Activated CD4-positive, alpha-beta memory T cell treated with anti-CD3 and anti-CD28 coated beads, Interleukin-2, amount 10 ng/mL, durations not matched to agents 7 days and 5 days (primary cell): ENCODE measurements at places on chromosomes 7 and 10. TPM values are rescaled to one million over a fixed set of nuclear protein-coding genes. Genes with fewer than 3 reads are reported as not detected.

GRCh38 chr10:5283305-5284158 is 81.2 kb upstream of the UCN3 start:
- DNase-seq, result peak; percentile 73

GRCh38 chr10:128664729-128665128 is 538.5 kb upstream of the MKI67 start:
- DNase-seq, result no peak

DNA sequence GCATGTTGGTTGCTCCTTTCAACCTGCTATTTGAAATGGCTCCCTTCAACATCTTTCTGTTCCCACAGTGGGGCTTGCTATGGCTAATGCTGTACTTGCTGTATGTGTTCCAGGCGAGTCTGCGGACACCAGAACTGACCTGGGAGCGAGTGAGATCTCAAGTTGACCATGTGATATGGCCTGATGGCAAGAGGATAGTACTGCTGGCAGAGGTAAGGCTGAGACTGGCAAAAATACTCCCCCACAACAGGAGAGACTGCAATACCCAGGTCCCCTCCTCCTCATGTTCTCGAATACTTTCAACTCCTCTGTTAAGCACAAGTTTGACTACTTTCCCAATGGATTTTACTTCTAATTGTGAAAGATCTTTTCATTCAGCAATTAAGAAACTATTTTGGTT is 11.5 kb upstream of the STRIP2 start:
- no peak for DNase-seq

Gene SLC16A12
- not detected for total RNA-seq

DNA sequence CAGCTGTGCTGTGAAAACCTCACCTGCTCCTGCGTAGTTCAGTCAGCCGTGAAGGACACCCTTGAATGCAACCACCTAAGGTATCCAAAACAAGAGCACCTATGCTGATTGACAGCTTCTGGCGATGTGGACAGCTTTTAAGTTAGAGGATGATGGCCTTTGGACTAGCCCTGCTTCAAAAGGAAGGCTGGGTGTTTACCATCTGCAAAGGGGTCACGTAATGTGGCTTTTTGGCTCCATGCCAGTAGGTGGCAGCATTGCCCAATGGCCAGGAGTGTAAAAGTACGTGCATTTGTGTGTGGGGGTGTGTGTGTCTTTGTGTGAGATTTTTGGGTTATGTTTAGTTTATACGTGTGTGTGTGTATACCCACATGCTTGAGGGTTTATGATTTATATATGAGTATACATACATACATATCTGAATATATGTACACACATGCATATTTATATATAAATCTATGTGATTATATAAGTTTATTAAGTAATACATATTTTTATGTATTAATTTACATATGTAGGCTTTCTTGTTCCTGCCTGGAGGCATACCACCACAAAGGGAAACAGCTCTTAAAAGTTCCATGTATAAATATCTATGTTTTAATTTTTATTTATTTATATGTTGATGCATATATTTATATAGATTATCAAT is 236.3 kb upstream of the ANKRD30A start:
- peak; percentile 46 for DNase-seq
